ENCODE measurements at places on chromosomes 12 and 14. TPM values are rescaled to one million over a fixed set of nuclear protein-coding genes. Genes with fewer than 3 reads are reported as not detected.

GRCh38 chr14:34190717-34191116, 239.8 kb upstream of the EGLN3 start:
- no peak for DNase-seq

- no peak for DNase-seq
Measured at GRCh38 chr12:126243814-126244440, 1178.7 kb downstream of the AACS start.

GRCh38 chr14:54580933-54581332, 14.0 kb downstream of the SAMD4A start:
- no peak for DNase-seq

DNA sequence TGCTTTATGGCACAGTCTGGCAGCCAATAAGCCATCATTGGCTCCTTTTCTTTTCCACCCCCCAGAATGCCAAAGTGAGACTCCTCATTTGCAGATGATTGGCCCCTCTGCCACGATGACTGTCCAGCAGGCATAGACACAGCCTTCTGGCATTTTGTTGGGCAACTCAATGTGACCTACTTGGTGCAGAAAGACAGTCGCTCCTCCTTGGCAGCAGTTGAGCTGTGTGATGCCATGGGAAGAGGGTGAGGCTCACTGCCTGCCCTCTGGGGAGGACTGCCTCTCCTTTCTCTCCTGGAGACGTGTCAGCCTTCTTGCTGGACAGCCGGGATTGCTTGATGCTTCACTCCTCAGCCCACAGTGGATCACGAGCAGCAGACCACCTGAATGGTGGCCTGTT, 264.9 kb downstream of the C12orf75 start:
- DNase-seq: no peak

The GARIN6 gene
- total RNA-seq: not detected

DNA sequence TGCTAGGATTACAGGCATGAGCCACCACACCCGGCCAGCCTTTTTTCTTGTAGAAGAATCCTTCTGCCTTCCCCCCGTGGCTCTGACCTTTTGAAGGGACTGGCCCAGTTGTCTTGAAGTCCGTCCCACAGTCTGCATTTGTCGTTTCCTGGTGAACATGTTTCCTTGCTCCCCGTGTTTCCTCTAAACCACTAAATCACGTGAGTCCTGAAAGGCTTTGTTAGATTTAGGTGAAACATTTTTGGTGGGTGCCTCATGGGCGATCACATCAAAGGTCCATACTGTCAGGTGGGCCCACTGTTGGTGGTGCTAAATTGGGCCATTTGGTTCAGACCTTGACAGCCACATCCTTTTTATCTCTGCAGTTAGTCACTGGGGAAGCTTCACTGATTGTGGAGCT, 26.3 kb downstream of the MLXIP start:
- no peak for DNase-seq

GRCh38 chr14:100731846-100732765, 5.4 kb downstream of the DLK1 start:
- no peak for DNase-seq

DNA sequence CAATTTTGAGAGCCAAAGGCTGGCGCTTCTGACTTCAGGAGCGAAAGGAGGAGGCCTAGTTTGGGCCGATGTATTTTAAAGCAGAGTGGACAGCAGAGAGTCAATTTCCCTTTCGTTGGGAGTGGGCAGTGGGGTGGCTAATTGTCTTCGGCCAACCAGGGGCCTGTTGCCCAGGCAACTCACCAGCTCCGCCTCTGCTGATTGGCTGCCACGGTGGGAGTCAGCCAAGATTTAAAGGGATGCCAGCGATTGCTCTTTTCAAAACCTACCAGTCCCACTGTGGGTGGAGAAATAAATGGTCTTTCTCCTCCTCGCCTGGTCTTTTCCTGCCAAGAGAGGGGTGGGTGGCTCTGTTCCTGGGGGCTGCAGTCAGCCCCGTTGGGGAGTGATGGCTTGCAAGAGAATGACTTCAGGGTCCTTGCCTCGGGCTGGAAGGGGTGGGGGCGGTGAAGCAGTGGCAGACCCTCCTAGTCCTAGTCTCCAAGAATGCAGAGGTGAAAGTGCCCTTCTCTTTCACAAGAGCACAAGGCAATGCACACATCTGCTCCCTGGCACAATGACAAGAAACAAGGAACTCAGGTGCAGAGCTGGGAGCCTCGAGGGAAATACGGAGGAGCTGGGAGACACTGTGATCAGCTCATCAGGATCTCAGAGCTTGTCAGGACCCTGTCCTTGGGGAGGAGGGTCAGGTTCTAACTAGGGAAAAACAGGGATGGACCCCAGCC, 37.7 kb downstream of the RASAL1 start:
- no peak for DNase-seq

The CELA1 gene
- not detected for total RNA-seq

GRCh38 chr12:78562368-78563205, 302.0 kb upstream of the SYT1 start:
- peak; percentile 12 for DNase-seq

GRCh38 chr14:103126873-103127304, 3.6 kb downstream of the TNFAIP2 start:
- no peak for DNase-seq

- DNase-seq: no peak
Measured at GRCh38 chr12:2149091-2149490, 96.3 kb downstream of the CACNA1C start.

GRCh38 chr14:36773136-36773540, 111.5 kb downstream of the PAX9 start:
- DNase-seq: no peak

- DNase-seq: no peak
Measured at GRCh38 chr12:105401198-105401597, 70.7 kb downstream of the C12orf75 start.

- peak; percentile 96 for DNase-seq
Measured at GRCh38 chr12:114684098-114684869, at the start of gene TBX3. TSS of gene TBX3 (minus strand) at chr12:114684175. CDS start at chr12:114683200, 975 bp downstream.

GRCh38 chr14:64725261-64725815, 21.1 kb downstream of the PLEKHG3 start:
- DNase-seq: no peak

The RD3L gene
- total RNA-seq: not detected

DNA sequence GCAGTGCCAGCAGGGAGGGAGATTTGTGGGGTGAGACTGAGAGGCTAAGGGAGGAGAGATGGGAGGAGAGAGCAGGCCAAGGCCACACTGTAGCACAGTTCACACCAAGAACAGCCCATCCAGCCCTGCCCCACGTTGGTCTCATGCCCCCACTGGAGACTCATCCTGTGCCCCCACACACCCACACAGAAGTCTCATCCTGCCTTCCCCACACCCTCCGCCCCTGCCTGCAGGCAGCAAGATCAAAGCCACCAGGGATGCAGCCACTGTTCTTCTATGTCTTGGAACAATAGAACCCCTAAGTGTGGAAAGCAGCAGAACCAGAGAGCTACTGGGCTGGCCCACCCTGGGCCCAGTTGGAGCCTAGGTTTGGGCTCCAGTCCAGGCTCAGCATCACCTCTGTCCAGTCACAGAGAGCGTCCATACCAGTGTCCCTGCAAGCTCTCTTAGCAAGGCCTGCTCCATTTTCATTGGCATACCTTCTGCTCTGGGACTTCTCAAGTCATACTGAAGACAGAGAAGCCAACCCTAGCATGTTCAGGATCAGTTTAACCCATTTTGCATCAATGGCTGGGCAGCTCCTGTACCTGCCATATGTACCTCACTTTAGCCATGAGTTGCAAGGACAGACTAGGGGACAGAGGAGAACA, 31.7 kb upstream of the HDAC7 start:
- DNase-seq: no peak

The HOXC9 gene
- 37.2 TPM for total RNA-seq

The ADAM20 gene
- total RNA-seq: 0.31 TPM

DNA sequence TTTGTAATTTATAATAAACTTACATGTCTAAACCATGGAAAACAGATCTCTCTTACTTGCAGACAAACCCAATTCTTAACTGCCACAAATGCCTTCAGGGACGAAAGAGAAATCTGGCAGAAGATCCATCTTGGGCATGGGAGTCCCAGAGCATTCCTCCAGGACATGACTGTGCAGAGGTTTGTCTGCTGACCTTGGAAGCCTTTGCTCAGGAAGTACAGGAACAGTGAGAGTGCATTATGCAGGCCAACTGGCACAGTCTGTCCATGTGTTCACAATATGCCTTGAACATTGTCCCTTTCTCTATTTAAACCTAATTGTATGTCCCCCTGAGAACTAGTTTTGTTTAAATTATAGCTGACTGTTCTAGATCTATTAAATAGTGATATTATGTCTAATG, 467.1 kb downstream of the ATP23 start:
- no peak for DNase-seq

DNA sequence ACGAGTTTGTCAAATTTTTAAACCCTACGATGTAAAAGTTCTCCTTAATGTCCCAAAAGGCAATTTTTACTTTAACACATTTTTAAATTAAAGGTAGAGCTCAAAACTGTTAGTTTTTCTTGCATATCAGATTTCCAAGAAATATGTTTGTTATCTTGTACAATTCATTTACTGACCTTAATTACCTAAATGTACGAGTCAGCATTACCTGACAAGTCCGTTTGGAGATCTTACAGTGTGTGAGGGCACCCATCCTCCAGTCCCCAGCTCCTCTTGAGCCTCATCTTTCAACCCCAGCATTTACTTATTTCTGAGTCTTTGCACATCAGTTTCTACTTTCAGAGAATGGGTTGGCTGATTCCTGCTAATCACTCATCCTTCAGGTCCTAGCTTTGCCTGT, 23.7 kb downstream of the PPM1H start:
- DNase-seq: no peak

- no peak for DNase-seq
Measured at GRCh38 chr14:53380867-53381225, 227.7 kb upstream of the DDHD1 start.

DNA sequence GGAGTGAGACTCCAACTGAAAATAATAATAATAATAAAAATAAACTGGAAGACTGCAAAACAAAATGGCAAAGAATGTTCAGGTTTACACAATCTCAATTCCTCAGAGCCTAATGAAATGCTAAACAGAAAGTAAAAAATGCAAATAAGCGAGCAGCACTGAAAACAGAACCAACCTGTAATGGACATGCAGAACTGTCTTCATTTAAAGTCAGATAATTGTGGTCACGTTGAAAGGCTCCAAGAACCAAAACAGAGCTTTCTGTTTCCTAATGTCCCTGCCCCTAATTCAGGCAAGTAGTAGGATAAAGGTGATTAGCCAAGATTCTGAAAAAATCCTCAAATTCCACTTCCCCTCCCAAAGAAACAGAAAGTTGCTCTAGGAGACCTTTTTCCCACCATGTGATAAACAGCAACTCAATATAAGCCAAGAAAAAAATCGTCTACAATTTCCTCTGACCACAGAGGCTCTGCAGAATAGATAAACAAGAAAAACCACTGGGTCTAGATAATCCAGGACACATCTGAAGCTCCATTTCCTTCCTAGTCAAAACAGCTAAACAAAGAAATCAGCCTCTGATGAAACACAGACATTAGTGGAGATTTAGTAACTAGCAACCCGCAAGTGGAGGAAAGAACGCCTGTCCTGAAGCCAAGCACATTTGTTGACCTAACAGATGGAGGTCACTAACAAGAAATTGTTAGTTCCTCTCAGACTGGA, 3.0 kb downstream of the MIS18BP1 start:
- no peak for DNase-seq

DNA sequence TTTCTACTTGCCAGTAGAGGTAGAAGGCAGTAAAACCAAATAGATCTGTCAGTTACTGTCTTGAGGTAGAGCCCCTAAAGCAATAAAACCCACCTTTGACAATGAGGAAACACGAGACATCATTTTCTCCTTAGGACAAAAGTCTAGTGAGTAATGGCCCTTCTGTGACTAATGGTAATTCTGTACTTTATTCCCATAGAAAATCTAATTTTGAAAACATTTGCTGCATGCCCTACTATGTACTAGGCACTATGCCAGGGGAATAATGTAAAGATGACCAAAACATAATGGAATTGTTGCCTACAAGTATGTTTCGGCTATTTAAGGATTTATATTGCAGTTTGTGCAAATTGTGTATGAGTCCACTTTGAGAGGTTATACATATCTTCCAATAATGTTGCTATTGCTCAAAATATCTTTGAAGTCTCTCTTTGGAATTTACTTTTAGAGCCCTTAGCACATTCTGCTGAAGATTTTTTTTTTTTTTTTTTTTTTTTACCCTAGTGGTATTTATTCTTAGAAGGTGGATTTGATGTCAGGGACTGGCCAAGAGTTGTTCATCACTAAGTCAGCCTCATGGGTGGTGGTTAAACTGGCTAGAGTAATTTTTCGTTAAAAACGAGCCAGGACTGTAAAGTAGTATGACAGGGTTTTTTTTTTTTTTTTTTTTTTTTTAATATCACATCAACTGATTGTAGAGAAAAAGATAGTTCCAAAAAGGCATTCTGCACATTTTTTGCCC, 109.7 kb downstream of the CRADD start:
- no peak for DNase-seq

DNA sequence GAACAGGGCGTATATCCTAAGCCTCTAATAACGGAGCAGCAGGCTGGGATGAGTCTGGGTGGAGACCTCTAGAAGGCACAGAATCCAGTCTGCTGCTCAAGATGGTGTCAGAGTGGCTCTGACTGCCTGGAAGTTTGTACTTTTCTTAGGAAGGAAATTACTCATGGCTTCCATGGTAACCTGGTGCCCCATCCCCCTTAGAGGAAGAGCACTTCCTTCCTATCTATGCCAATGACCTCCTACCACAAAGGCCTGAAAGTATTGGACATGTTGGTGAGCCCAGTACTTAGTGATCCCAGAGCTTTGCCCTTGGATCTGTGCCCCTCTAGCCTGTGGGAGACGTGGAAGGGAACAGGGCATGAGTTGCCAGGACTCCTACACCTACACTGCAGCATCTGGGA, 1.5 kb downstream of the BATF start:
- DNase-seq: no peak

GRCh38 chr12:57522011-57522886, at the start of gene MBD6:
TSS of gene MBD6 (plus strand) at chr12:57522824. CDS start at chr12:57524304, 1,480 bp downstream.
- DNase-seq: peak; percentile 80

- no peak for DNase-seq
Measured at GRCh38 chr14:98174041-98174440, 1098.0 kb downstream of the BCL11B start.

The DPY19L2 gene
- total RNA-seq: 6.6 TPM

- no peak for DNase-seq
Measured at GRCh38 chr12:120647375-120647755, 6.9 kb downstream of the CABP1 start.

GRCh38 chr14:53613404-53614253, 343.0 kb downstream of the BMP4 start:
- DNase-seq: peak; percentile 69

The PAH gene
- 0.51 TPM for total RNA-seq

The LPAR5 gene
- total RNA-seq: not detected

GRCh38 chr12:81683881-81684280, 75.3 kb downstream of the PPFIA2 start:
- DNase-seq: no peak

- no peak for DNase-seq
Measured at GRCh38 chr12:111428728-111429175, 23.0 kb downstream of the SH2B3 start.

DNA sequence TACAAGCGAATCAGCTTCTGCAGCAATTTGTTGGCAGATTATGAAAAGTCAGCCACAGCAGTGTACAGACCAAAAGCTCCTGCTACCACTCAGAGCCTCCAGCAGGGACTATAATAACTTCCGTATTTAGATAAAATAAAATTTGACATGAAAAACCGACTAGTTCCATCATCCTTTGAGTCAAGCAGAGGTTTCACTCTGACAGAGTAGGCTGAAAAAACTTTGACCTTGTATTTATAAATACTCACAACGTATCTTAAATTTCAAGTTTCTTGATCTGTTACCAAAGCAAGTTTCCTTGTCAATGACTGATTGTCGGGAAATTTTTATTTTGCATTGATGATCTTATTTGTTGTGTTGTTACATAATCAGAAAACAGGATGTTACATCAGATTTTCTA, 283.4 kb downstream of the DAD1 start:
- no peak for DNase-seq

The CLEC2B gene
- total RNA-seq: 2.4 TPM

Measured in Panc1 (cell line).